ENCODE measurements at places on chromosomes 1 and 21. TPM values are rescaled to one million over a fixed set of nuclear protein-coding genes. Genes with fewer than 3 reads are reported as not detected.

DNA sequence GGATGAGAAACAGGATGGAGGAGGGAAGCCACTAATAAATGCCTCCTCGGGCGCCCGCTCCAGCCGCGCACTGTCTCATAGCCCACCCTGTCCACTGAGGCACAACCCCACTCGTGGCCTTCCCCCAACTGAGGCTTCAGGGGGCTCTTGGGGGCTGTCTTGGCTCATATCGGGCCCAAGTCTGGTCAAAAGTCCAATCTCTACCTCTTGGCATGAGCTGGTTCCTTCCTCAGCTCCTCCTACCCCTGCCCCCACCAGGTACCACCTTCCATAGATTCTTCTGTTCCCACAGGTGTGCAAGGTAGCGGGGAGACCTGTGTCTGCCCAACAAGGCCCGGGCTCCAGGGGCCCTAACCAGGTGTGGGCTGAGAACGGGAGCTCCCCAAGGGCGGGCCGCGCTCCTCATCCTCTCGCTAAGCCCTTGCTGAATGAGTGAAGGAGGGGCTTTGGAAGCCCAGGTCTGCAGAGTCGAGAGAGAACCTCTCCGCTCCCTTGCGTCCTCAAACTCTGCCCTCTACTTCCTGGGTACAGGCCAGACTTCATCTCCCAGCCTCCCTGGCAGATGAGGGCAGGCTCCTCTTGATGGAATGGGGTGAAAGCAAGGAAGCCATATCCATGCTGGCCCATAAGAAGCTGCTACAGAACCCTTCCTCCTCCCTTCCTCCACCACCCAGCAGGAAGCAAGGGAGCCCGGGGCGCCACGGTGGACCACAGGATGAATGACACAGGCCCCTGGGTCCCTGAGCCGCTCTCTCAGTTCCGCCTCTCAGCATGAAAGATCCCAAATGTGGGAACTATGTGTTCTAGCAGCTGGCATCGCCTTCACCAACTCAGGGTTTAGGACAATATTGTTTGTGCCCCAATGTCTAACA lies 74.7 kb downstream of the PSMG1 start:
- DNase-seq: no peak

DNA sequence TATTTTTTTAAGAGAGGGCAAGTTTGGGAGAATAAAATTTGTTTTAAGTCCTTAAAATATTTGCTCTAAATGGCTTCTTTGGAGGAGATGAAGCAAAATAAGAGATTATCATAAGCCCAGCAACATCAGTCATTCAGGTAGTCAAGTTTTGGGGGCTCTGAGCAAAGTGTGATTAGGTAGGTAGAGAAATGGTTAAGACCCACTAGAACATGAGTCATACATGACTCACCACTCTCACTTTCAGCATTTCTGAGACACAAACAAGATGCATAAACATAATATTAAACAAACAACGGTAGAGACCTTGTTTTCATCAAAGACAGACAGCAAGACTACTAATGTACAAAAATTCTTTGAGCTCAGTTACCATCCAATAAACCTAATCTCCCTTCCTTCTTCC lies 272.2 kb downstream of the LMO4 start:
- DNase-seq: no peak

DNA sequence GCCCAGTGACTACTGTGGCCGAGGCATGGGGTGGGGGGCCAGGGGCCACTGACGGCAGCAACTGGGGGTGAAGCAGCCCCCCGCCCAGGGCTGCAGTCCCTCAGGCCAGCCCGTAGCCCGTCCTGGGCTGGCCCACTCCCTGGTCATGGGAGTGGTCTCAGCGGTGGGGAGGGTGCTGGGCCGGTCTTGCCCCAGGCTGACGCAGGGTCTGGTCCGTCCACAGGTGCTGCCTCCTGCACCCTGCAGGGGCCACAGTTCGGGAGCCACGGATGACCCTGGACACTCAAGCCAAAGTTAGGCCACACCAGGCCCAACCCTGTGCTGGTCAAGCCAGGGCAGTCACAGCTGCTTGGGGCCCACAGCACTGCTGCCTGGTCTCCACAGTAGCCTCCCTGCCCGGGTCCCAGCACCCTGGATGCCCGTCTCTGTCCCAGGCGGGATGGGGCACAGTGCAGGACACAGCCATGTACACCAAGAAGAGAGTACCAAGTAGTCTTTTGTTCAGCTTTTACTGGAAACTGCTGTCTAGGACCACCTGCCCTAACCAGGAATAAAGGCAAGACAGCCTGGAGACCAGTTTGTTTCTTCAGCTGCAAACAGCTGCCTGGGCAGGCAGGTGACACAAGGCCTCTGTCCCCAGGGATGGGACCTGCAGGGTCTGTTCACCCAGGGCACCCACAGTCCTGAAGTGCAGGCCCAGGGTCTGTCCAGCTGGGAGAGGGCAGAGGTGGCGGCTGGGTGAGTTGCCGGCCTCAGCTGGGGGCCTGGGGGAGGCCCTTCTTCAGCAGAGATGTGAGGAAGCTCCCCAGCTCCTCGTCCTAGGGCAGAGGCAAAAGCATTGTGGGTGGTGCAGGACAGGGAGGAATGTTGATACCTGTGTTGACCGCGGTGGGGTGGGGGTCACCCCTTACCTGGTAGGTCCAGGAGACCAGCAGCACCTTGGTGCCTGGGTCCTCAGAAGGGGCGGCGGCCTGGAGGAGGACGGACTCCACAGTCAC lies 3.0 kb downstream of the PUSL1 start:
- no peak for DNase-seq

DNA sequence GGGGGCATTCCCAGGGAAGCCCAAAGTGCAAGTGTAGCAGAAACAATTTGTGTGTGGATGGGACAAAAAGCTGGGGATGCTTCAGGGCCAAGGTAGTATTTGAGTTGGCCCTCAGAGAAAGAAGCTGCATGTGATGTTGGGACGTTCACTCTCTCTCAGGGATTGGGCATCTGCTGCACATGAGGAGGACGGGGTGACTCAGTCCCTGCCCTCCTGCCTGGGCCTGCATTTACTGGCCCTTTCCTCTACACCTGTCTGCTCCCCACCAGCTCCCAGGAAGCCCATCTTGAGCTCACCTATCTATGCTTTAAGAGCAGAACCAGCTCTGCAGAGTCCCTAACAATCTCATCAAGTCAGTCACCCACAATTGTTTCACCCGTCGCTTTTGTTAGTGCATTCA lies 23.5 kb upstream of the MPZL1 start:
- DNase-seq: no peak

DNA sequence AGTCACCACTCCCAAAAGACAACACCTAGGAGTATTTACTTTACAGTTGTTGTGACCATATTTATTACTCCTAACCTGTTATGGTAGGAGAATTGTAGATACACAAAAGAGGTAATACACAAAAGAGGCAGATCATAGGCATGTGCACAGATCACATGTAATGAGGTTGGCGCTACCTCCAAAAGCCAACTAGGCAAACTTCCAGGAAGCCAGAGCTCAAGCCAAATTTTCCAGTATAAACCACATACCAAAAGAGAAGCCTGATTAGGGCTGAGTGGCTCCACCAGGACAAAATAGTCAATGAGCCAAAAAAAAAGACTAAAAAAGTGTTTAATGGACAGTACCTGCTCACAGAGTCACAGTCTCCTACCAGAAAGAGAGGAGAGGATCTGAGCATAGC lies 195.0 kb upstream of the PBX1 start:
- DNase-seq: no peak

DNA sequence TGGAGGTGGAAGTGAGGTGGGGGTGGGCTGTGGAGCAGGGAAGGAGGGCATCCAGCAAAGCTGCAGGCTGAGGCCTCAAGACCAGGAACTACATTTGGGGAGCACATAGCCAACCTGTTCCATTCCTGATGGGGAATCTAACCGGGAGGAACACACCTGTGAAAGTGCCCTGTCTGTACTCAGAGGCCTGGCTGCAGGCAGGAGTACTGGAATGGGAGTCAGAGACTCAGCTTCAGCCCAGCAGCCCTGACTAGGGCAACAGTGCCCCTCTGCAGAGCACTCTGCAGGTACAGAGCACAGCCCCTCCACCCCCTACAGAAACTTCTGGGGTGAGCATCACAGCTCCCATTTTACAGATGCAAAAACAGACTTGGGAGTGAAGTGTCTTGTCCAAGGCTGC lies 126.4 kb downstream of the DMRTB1 start:
- no peak for DNase-seq

RGS4 gene
- not detected for total RNA-seq

SIM2 gene
- total RNA-seq: 1.9 TPM
